NB4 (cell line): ENCODE measurements at places on chromosomes 1 and 21.

DNA sequence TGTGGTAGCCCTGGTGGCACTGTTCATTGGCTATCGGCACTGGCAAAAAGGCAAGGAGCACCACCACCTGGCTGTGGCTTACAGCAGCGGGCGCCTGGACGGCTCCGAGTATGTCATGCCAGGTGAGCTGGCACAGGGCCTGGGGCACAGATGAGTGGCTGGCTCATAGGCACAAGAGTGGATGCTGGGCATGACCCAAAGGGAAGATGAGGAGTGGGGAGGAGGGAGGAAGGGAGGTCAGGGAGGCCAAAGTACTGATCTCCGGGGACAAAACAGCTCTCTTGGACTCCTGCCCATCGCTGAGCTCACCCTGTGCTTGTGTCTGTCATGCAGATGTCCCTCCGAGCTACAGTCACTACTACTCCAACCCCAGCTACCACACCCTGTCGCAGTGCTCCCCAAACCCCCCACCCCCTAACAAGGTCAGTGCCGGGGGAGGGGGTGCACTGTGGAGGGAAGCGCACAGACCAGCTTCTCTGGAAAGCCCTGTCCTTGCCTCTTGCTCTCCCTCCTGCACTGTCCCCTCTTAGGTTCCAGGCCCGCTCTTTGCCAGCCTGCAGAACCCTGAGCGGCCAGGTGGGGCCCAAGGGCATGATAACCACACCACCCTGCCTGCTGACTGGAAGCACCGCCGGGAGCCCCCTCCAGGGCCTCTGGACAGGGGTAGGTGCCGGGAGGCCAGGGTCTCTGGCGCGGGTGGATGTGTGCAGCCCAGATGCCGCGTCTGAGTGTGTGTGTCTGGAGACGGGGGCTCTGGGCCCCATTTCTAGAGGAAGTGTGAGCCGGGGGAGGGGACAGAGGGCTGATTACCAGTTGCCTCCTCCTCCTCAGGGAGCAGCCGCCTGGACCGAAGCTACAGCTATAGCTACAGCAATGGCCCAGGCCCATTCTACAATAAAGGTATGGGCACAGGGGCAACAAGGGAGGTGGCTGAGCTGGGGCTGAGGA, 7.3 kb upstream of the LRRC71 start:
- DNase-seq: peak; percentile 52

DNA sequence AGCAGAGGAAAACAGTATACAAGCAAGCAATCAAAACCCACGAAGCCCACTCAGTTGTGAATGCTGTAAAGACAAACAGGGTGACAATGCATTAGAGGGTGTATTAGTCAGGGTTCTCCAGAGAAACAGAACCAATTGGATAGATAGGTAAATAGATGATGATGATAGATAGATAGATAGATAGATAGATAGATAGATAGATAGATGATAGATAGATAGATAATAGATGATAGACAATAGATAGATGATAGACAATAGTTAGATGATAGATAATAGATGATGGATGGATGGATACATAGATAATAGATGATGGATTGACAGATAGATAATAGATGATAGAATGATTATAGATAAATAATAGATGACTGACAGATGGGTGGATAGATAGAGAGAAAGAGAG, 48.3 kb downstream of the LRRC38 start:
- no peak for DNase-seq

- DNase-seq: no peak
Measured at GRCh38 chr1:110752941-110753725, 78.4 kb upstream of the KCNA3 start.

GRCh38 chr1:206471415-206471801, 1.1 kb downstream of the IKBKE start:
- no peak for DNase-seq

DNA sequence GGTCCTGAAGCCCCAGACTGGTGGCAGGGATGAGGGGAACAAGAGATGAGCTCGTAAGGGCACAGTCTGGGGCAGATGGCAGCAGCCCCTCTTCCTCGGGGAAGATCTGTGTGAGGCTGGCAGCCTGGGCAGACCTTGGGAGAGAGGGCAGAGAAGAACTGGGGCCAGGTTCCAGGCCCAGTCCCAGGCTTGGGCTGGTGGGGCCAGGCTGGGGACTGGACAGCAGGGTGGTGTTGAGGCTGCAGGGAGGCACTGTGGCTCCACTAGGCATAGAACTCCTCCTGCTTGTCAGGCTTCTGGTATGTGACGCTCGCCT, 35.7 kb downstream of the SDC3 start:
- no peak for DNase-seq

DNA sequence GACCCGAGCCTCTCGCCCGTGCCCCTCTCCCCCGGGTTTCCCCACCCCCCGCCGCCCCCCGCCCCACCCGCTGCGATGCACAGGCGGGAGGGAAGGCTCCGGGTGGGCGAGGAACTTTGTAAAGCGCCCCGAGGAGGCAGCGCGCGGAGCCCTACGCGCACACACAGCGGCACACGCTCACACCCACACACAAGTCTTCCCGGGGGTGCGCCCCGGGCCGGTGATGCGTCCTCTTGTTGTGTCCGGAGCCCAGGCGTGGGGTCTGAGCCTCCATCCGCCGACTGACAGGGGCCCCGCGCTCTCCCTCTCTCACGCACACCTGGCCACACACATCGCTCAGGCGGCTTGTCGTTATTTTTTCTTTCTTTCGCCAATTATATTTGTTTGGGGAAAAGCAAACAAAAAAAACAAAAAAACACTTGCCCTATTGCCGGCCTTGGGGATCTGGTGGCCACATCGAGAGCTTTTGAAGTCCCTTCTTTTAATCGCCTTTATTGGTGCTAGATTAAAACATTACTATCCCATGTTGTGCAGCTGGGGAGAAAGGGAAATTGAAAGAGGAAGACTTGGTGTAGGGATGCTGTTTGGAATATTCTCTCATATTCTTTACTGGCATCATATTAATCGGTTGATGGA, 770 bp downstream of the NTNG1 start:
- DNase-seq: no peak
